ENCODE measurements at places on chromosomes 2 and 18. TPM values are rescaled to one million over a fixed set of nuclear protein-coding genes. Genes with fewer than 3 reads are reported as not detected.

GRCh38 chr2:205633994-205634393, 48.3 kb upstream of the NRP2 start:
- DNase-seq, result no peak
- H3K27ac ChIP-seq, result no peak overlapping the region
- no peaks in the 10 kb centered on the region for H3K36me3 ChIP-seq
- H3K27me3 ChIP-seq, result no peaks in the 10 kb centered on the region

DNA sequence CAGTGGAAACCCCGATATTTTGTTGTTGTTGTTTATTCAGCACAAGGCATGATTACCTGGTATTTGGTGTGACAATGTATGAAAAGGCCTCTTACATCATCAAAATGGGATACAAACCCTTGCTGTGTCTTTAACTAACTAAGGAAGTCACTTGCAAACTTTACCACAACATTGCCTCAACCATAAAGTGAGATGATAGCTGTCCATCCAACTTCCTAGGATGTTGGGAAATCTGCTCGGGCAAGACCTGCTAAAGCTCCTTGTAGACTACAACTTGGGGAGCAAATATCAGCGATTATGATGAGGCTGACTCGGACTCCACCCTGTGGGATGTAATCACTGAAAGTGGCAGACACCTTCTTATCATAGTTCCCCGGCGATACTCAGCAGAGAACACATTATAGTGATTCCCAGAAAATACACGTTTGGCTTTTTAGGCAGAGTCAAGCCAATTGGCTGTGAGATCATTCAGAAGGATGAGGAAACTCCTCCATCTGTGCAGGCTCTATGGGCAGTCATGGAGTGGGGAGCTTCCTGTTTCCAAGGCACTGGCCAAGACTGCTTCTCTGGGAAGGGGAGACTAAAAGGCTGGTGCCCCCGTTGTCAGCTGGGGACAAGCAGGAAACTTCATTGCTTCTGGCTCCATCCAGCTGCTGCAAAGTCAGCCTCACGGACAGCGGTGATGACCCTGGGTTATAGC, 289.0 kb downstream of the RNF144A start:
- no peak overlapping the region for H3K27ac ChIP-seq
- H3K36me3 ChIP-seq, result no peaks in the 10 kb centered on the region
- DNase-seq, result no peak
- H3K4me1 ChIP-seq, result no peaks in the 10 kb centered on the region

CXCR2 gene
- 0.50 TPM for total RNA-seq

DNA sequence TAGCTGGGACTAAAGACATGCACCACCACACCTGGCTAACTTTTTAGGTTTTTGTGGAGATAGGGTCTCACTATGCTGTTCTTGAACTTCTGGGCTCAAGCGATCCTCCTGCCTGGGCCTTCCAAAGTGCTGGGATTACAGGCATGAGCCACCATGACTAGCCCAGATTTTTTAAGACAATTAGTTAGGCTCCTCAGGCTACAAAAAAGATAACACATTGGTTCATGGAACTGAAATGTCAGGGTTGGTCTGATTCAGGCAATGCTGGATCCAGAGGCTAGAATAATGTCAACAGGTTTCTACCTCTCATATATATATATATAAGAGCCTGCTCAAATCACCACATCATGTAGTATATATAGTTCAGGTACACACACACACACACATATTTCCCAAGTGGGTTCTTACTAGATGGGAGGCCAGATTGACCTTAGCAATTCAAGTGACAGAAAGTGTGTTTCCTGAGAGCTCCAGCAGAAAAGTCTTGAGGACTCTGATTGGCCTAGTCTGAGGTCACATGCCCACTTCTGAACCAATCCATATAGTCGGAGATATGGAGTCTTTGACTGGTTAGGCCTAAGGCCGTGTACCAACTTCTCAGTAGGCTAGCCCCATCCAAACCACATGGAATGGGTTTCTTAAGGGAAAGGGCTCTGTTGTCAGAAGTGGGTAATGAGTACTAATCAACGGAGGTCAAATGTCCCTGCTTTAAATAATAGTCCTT, 72.6 kb upstream of the LAPTM4A start:
- H3K27me3 ChIP-seq, result peaks cover 3% of the 10 kb centered on the region
- no peak overlapping the region for H3K27ac ChIP-seq
- DNase-seq, result no peak
- no peak overlapping the region for H3K4me3 ChIP-seq
- H3K4me1 ChIP-seq, result no peaks in the 10 kb centered on the region
- H3K36me3 ChIP-seq, result no peaks in the 10 kb centered on the region

DGKD gene
- 92.1 TPM for total RNA-seq

SLC9A4 gene
- 0.08 TPM for total RNA-seq

- no peak overlapping the region for H3K4me3 ChIP-seq
- no peak for DNase-seq
- H3K27me3 ChIP-seq, result peaks cover 5% of the 10 kb centered on the region
- H3K4me1 ChIP-seq, result no peaks in the 10 kb centered on the region
- H3K27ac ChIP-seq, result no peak overlapping the region
Observed at GRCh38 chr18:36348331-36348730, 50.8 kb downstream of the FHOD3 start.

- H3K36me3 ChIP-seq, result no peaks in the 10 kb centered on the region
- H3K4me1 ChIP-seq, result no peaks in the 10 kb centered on the region
- no peaks in the 10 kb centered on the region for H3K27me3 ChIP-seq
Observed at GRCh38 chr2:220460257-220460985, 833.0 kb downstream of the SLC4A3 start.

- peaks cover 74% of the 10 kb centered on the region for H3K4me1 ChIP-seq
Observed at GRCh38 chr2:85011747-85012146, 40.8 kb downstream of the KCMF1 start.

DNA sequence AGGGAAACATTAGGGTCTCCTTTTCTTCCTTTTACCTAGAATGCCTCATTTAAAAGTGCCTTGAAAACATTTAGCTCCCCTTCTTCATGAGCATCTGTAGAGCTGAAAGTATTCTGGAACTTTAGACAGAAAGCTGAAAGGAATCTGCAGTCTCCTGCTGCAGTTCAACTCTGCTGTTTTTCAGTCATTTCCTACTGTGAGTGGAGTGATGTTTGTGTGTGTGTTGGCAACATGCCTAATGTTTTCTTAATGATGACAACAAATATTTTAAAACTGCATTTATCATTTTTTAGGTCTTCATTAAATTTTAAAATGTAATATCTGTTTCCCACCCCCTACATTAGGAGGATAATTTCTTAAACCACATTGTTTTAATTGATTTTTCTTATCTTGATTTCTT, 66.6 kb downstream of the TWSG1 start:
- H3K27me3 ChIP-seq, result no peaks in the 10 kb centered on the region
- H3K27ac ChIP-seq, result no peak overlapping the region
- H3K4me3 ChIP-seq, result no peak overlapping the region

GRCh38 chr2:150357770-150358467, 129.5 kb downstream of the RND3 start:
- no peak for DNase-seq
- no peaks in the 10 kb centered on the region for H3K36me3 ChIP-seq
- H3K27ac ChIP-seq, result no peak overlapping the region
- H3K27me3 ChIP-seq, result no peaks in the 10 kb centered on the region

GRCh38 chr18:32749809-32750208, 23.0 kb downstream of the KLHL14 start:
- DNase-seq, result no peak
- H3K27me3 ChIP-seq, result no peaks in the 10 kb centered on the region
- no peaks in the 10 kb centered on the region for H3K36me3 ChIP-seq

REEP1 gene
- total RNA-seq, result not detected

DNA sequence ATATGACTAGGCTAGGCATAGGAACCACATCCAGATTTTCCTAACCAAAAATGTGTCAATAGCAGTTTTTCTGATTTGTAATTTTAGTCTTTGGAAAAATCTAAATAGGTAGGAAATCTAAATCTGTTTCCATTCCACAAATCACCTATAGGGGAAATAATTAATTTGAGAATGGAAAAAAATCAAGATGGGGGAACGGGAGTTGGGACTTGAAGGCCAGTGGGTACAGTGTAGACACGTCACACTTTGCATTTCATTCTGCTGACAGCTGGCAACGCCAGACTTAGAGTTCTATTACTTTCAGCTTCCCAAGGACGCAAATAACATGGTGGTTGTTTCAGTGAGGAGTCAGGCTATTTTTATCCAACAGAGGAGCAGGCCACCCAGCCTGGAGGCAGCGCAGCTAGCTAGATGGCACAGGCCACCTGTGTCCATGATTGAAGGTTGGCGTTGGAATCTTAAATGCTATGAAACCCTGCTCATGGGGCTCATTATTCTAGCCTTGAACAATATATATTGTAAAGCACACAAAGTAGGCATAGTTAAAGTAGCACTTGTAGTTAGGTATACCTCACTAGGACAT, 23.4 kb downstream of the HNRNPA3 start:
- H3K4me3 ChIP-seq, result no peak overlapping the region
- H3K36me3 ChIP-seq, result peaks cover 52% of the 10 kb centered on the region
- no peaks in the 10 kb centered on the region for H3K27me3 ChIP-seq
- no peak for DNase-seq
- H3K4me1 ChIP-seq, result peaks cover 34% of the 10 kb centered on the region

- H3K27ac ChIP-seq, result no peak overlapping the region
- H3K36me3 ChIP-seq, result no peaks in the 10 kb centered on the region
- no peaks in the 10 kb centered on the region for H3K27me3 ChIP-seq
- DNase-seq, result no peak
- H3K4me3 ChIP-seq, result no peak overlapping the region
Observed at GRCh38 chr2:207970147-207970825, 55.0 kb downstream of the PLEKHM3 start.

GRCh38 chr2:17051538-17051937, 385.9 kb upstream of the CYRIA start:
- no peaks in the 10 kb centered on the region for H3K36me3 ChIP-seq
- no peak for DNase-seq
- no peaks in the 10 kb centered on the region for H3K4me1 ChIP-seq
- H3K27ac ChIP-seq, result no peak overlapping the region

REG3A gene
- total RNA-seq, result not detected

CDH20 gene
- not detected for total RNA-seq

MYL1 gene
- total RNA-seq, result not detected

PRADC1 gene
- 19.0 TPM for total RNA-seq

DNA sequence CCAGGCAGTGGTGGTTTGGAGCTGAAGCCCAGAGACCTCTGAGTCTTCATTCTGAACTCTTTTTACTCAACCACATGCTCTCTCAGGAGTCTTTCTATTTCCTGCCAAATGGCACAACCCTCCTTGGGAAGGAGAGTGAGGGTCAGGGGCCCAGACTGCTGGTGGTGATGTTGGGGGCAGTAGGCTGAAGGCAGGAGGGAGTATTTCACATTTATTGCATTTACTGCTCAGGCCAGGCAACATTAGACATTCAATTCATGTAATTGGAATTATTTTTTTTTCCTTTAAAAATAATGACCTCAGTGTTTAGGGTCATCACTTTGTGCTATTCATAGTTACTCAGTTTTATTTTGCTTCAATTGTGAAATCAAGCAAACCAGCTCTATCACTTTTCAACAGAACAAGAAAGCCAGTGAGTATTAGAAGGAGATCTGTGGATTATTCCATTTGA, 311.3 kb upstream of the NT5C1B start:
- H3K27ac ChIP-seq, result no peak overlapping the region
- no peaks in the 10 kb centered on the region for H3K36me3 ChIP-seq
- H3K4me3 ChIP-seq, result no peak overlapping the region
- no peak for DNase-seq
- H3K27me3 ChIP-seq, result no peaks in the 10 kb centered on the region

CRYGC gene
- not detected for total RNA-seq

GRCh38 chr18:41351430-41351829, 603.6 kb upstream of the PIK3C3 start:
- no peaks in the 10 kb centered on the region for H3K36me3 ChIP-seq
- H3K27me3 ChIP-seq, result no peaks in the 10 kb centered on the region
- H3K4me3 ChIP-seq, result no peak overlapping the region
- no peaks in the 10 kb centered on the region for H3K4me1 ChIP-seq

DNA sequence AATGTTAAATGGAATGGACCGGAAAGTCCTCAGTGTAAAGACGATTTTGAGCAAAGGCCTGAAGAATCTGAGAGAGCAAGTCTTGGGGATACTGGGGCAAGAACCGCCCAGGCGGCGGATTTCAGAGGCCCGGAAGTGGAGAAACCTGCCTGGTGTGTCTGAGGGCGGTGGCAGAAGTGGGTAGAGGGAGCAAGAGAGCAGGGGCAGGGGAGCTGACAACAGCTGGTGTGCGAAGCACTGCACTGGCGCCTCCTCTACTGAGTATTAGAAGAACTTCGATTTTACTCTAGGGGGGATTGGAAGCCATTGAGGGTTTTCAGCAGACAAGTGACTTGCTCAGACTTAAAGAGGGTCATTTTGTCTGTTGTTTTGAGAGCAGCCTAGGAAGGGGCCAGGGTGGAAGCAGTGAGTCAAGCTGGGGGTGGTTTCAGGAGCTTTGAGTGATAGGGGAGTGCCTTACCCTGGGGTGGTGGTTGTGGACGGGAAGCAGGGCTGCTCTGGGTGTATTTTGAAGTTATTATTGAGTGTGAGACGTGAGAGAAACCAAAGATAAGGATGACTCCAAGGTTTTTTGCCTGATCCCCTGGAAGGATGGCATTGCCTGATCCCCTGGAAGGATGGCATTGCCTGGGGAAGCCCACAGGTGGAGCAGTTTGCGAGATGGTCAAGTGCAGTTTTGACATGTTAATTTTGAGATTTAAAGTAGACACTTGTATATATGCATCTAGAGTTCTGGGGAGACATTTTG, 52.5 kb downstream of the ZNF236 start:
- no peak overlapping the region for H3K4me3 ChIP-seq
- no peak for DNase-seq

- peaks cover 15% of the 10 kb centered on the region for H3K27me3 ChIP-seq
- H3K36me3 ChIP-seq, result no peaks in the 10 kb centered on the region
Observed at GRCh38 chr2:126776692-126777619, 121.0 kb downstream of the GYPC start.

DNA sequence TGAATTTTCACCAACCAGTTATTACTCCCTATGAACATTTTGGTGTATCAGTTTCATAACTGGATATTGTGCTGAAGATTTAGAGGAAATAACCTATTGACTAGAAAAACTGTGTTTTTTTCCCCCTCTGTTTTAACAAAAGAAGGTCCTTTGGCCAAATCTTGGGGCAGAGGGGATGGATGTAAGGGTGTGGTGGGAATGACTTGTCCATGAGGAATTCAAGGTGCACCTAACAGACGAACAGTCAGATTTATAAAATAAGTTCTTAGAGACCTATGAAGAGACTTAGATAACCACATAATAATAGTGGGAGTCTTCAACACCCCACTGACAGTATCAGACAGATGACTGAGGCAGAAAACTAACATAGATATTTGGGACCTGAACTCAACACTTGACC, 119.3 kb upstream of the SESTD1 start:
- peaks cover 2% of the 10 kb centered on the region for H3K4me1 ChIP-seq
- H3K27ac ChIP-seq, result no peak overlapping the region

ARL5A gene
- 54.9 TPM for total RNA-seq

OR6B2 gene
- not detected for total RNA-seq

- no peak overlapping the region for H3K4me3 ChIP-seq
- H3K36me3 ChIP-seq, result no peaks in the 10 kb centered on the region
- H3K27ac ChIP-seq, result no peak overlapping the region
- no peaks in the 10 kb centered on the region for H3K4me1 ChIP-seq
- no peak for DNase-seq
Observed at GRCh38 chr2:2571301-2572150, 240.5 kb upstream of the MYT1L start.

Data from activated CD8-positive, alpha-beta T cell treated with anti-CD3 and anti-CD28 coated beads, Interleukin-2, amount 10 ng/mL, durations not matched to agents 7 days and 5 days (primary cell).